ENCODE measurements at places on chromosomes 16 and 17.

DNA sequence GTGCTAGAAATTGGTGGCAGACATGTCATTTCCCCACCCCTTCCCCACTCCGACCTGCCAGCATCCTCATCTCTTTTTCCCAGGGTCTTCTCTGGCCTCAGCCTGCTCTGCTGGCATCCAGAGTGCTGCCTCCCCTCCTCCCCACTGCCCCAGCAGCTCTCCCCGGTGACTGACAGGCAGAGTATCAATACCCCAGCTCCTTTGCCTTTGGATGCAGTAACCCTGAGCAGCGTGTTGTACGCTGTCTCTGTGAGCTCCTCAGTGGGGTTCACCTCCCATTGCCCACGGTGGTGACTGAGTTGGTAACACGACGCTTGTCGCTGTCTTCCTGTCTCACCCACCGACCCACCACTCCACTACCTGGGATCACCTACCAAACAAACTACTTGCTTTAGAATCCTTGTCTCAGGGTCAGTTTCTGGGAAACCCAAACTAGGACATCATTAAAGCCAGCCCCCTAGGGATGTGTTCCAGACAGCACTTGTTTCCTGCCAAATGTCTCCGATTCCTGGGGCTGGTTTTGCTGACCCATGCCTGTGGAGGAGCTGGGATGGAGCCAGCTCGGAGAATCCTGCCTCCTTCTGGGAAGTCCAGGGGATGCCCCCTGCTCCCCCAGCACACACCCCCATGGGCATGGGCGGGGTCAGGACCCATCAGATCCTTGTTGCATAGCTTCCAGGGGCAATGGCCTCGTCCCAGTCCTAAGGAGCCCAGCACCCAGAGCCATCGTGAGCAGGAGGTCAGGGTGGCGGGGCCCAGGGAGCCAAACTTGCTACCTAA lies 8.3 kb upstream of the SBK1 start:
- no peak for DNase-seq

- no peak for DNase-seq
Measured at GRCh38 chr17:82613283-82614094, 34.8 kb downstream of the WDR45B start.

- DNase-seq = no peak
Measured at GRCh38 chr16:15652293-15653001, 2.4 kb downstream of the NDE1 start.

DNA sequence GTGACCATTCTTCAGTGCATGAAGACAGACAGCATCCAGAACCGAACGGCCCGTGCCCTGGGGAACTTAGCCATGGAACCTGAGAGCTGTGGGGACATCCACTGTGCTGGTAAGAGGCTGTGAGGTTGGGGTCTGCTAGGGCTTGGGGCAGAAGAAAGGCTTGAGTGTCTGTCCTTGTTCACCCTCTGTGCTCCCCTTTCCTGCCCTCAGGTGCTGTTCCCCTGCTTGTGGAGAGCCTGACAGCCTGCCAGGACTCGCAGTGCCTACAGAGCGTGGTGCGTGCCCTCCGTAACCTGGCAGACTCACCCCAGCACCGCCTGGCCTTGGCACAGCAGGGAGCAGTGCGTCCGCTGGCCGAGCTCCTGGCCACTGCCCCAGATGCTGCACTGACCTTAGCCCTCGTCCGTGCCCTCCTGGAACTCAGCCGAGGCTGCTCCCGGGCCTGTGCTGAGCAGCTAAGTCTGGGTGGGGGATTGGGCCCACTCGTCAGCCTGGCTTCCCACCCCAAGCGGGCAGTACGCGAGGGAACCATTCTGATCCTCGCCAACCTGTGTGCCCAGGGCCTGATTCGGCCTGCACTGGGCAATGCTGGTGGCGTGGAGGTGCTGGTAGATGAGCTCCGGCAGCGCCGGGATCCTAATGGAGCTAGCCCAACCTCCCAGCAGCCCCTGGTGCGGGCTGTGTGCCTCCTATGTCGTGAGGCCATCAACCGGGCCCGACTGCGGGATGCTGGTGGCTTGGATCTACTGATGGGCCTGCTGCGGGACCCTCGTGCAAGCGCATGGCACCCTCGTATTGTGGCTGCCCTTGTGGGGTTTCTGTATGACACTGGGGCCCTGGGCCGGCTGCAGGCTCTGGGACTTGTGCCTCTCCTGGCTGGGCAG lies 2.9 kb downstream of the ARMC5 start:
- DNase-seq = no peak

GRCh38 chr17:58520843-58521430 lies 6.5 kb upstream of the MTMR4 start:
- DNase-seq = no peak

DNA sequence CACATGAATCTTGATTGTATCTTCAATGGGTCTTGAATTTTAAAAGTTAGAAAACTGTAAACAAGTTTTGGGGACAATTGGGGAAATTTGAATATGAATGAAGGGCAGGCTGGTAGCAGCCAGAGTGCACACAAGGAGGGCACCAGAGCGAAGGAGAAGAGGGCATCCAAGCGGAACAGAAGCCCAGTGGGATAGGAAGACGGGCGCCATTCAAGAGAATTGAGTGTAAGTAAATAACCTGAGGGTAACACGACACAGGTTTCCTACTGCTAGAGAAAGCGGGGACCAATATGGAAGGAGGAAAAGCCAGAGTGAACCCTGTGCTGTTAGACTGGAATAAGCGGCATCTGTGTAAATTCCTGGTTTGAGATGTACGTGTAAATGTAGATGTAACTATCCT lies 115.1 kb upstream of the CCL2 start:
- no peak for DNase-seq

DNA sequence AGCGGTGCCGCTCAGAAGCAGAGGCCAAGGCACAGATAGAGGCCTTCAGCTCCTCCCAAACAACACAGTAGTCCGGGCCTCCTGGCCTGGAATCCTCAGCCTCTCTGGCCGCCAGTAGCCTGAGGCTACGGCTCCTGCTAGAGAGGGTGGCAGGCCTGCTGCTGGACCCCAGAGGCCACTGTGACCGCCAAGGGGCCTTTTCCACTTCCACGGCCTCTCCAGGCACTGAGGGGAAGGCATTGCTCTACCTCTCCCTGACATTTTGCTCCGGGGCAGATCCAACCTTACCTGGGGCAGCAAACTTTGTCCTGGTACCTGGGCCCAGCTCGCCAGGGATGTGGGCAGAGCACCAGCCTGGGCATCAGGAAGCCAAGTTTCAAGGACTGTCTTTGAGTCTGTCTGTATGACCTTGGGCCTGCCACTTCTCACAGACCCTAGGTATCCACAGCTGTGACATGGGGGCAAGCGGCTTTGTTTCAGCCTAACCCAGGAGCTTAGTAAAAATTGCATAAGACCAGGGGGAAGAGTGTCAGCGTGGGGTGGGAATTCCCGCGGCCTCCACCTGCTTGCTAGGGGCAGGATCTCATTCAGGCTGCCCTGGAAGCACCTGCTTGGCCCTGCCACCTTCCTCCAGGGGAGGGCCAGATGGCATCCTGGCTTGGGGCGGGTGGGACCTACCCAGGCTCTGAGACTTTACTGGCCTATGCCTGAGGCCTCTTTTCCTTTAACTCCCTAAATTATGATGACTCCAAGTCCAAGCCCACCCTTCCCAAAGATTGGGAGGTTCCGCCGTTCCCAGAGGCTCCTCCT lies 33.2 kb downstream of the ADGRG5 start:
- DNase-seq = no peak

DNA sequence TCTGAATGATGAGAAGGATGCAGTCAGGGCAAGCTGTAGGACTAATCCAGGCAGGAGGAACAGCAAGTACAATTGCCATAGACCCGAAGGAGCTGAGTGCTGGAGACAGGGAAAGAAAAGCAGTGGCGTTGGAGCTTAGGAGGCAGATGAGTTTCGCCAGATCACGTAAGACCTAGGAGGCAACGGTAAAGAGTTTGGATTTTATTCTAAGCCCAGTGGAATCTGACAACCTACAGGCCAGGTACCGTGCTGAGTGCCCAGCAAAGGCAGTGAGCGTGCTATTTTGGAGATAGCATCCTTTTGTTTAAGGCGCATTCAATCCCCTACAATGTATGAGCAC lies 1.2 kb downstream of the USP43 start:
- no peak for DNase-seq

DNA sequence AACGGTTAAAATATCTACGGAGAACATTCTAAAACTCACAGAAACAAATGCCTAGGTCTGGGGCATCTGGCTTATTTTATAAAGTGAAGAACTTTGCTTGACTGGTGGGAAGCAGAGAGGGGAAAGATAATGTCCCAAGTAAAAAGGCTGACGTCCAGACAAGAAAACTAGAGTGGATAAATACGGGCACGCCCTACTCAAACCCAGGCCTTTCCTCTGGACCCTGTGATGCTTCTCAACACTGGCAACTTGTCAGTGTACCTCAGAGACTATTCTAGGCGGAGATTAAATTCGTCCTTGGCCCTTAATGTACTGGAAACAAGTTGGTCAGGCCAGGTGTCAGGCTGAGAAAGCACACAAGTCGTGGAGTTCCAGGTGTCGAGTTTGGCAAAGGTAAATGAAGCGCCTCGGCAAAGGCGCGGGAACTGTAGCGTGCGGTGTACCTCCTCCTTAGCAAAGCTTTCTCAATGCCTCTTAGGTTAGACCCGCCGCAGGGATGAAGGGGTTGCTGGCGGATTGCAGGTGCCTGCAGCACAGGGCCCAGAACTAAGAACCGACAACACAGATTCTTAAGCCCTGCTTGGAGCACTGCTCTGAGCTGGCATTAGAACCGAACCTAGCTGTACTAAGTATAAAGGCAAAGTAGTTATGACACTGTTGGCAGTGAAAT lies 668 bp upstream of the UNK start:
- no peak for DNase-seq

- DNase-seq = no peak
Measured at GRCh38 chr16:84294531-84295142, at the start of gene WFDC1. TSS of gene WFDC1 (plus strand) at chr16:84294878. CDS start at chr16:84294972, 94 bp downstream.

DNA sequence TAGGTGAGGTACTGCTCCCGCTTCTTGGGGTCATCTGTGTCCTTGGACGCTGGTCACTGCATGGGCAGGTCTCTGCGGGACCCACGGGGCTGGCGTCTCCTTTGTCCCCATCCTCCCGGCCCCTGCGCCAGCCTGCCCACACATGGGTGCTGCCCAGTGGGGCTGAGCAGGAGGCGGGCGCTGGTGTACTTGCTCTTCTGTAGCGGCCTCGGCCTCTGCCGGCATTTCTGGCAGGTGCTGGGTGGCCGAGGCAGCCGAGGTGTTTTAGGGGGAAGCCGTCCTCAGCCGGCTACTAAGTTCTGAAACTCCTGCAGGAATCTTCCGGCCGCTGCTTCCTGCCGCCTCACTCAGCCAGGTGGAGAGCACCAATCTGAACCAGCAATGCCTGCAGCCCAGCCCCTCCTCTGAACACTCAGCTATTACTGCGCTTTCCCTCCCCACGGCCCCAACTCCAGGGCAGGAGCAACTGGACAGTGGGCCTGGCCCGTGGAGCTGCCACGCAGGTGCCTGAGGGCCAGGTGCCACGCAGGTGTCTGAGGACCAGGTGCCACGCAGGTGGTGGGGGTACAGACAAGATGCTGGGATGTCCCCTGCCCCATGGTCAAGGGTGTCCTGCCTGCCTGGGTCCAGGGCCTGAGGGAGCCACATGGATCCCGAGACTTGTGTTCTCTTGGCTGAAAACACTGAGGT lies 10.0 kb downstream of the DECR2 start:
- DNase-seq = no peak

GRCh38 chr16:54412777-54413455 lies 126.3 kb upstream of the IRX3 start:
- DNase-seq = no peak

DNA sequence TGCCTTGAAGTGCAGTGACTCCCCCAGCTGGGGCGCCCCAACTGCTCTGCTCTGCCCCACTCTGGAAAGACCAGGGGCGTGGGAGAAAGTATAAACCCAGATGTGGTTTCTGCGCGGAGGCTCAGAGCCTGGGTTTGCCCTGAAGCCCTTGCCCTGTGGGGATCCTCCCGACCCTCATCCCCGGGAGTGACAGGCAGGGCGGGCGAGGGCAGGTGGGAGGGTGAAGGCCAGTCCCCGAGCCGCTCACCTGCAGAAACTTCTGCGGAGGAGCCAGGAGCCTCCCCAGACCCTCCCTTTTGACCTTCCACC lies 3.8 kb downstream of the TPSD1 start:
- DNase-seq = no peak

- no peak for DNase-seq
Measured at GRCh38 chr16:30903596-30903995, 7.2 kb downstream of the CTF1 start.

DNA sequence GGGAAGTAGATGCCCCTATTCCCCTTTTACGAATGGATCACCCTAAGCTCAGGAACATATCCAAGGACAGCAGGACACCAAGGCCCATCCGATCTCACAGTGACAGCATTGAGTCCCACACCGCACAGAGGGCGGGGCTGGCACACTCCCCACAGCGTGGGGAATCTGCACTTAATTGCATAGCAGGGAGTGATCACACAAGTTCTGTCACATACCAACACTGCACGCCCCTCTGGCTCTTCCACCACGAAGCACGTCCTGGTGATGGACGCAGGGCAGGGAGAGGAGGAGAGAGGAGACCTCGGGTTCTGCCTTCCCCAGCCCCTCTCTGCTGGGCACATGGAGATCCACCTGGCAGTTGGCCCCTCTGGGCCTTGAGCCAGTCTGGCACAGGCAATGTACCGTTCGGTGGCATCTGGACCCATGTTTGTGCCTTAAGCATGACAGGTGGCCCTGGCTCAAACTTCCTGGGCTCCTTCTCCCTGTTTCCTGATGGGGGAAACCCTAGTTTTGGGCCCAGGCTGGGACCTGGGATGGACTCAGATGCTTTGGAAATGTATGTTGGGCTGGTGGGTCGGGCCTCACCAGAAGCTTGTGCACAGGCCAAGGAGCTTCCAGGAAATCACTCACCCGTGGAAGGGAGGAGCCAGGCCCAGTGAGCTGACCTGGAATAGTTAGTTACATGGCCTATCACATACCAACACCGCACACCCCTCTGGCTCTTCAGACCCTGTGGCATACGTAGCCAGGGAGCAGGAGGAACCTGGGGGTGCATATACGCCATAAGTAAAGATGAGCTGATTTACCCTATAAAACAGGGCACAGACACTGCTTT lies 35.1 kb upstream of the CREBBP start:
- DNase-seq = no peak

DNA sequence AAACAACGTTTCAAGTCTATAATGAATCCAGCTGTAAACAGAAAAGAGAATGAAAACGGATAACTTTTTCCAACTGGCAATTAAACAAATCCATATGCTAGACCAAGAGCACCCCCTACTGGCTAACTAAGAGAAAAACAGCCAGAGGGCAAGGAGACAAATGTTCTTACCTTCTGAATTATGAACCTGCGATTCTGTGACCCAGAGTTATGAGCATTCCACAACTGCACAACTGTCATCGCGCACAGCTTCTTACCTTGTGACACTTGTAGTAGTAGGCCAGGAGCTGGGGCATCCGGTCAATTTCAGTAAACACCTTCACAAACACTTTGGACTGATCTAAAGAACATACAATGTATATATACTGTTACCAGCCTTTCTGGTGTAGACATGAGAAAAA lies 18.6 kb downstream of the COG7 start:
- DNase-seq = peak; percentile 5

GRCh38 chr16:23863511-23864422 lies 28.0 kb downstream of the PRKCB start:
- DNase-seq = no peak

DNA sequence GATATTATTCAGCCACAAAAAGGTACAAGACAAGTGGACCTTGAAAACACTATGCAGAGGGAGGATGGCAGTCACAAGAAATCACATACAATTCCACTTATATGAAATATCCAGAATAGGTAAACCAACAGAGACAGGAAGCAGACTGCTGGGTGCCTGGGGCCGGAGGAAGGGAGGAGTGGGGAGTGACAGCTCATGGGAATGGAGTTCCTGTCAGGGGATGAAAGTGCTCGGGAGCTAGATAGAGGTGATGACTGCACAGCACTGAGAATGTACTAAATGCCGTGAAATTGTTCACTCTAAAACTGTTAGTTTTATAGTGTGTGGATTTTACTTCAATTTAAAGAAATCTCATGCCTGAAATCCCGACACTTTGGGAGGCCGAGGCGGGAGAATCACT lies 74.2 kb upstream of the MED9 start:
- no peak for DNase-seq
